Pulmonary artery endothelial cell (primary cell): ENCODE measurements at places on chromosomes 1 and 21.

- DNase-seq, result peak; percentile 64
Observed at GRCh38 chr1:243748706-243749283, 101.2 kb downstream of the AKT3 start.

- no peak for DNase-seq
Observed at GRCh38 chr1:109241344-109241743, 8.0 kb upstream of the CELSR2 start.

DNA sequence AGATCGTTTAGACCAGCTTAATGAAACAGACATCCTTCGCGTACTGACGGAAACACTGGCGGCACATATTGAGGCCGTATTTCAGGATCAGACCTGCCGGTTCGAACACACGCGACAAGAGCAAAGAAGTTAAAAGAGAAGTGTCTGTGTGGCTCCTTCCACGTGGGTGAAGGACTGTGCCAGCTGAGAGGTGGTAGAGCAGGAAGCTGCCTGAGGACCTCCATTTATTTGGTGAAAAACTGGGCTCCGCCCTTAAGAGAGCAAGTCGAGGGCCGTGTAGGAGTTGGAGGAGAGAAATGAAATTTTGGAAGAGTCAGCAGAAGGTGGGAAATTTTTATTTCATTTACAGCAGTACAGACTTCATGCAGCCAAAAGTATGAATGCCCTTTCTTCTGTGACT, 38.8 kb upstream of the ADORA3 start:
- DNase-seq, result no peak

DNA sequence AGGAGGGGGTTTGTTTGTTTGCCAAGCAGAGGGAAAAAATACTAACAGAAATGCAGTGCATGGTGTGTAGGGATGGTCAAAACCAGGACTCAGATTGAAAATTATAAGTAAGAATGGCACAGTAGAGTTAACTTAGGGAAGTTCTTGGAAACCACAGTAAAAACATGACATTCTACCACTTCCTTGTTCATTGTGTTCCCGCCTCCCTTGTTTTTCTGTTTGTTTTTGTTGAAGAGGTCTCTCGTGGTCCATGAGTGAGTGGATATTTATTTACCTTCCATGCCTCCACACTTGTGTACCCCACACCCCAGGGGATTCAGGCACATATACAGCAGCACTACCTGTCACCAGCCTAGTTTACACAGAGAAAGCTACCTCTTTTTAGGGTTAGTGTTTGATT, 69.6 kb downstream of the OLFML2B start:
- DNase-seq, result no peak

DNA sequence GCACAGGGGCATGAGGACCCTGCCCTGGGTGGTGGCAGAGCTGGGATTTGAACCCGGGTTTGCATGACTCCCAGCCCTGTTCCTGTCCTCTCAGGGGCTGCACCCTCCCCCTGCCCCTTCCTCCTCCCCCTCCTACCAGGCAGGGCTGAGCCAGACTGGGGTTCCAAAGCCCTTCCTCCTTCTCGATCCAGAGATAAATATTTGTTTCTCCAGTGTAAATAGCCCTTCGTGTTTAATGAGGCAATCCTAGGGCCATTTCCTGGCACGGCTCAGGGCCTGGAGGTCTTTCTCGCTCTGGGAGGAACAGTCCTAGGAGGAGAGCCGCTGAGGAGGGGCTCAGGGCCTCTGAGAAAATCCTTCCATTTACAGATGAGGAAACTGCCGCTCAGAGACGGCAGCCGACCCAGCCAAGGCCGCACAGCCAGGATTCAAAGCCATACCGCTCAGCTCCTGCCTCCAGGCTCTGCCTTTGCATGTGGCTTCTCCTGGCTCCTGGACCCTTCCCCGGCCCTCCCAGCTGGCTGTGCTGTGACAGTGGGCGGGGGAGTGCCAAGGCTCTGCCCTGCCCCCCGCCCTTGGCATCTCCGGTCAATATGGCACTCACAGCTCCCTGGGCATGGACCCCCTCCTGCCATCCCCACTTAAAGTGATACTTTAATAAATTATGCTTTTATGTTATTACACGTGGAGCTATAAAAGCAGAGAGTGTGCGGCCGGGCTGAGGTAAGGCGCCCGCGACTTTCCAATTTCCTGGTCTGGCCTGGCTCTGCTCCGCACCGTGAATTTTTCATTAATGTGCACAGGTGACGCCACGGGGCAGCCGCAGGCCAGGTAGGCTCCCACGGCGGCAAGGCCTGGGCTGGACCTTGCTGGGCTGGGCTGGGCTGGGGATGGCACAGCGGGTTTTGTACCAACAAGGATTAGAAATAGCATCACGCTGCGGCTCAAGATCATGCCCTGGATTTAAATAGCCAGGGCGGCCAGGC, 114.7 kb upstream of the WNT4 start:
- no peak for DNase-seq

DNA sequence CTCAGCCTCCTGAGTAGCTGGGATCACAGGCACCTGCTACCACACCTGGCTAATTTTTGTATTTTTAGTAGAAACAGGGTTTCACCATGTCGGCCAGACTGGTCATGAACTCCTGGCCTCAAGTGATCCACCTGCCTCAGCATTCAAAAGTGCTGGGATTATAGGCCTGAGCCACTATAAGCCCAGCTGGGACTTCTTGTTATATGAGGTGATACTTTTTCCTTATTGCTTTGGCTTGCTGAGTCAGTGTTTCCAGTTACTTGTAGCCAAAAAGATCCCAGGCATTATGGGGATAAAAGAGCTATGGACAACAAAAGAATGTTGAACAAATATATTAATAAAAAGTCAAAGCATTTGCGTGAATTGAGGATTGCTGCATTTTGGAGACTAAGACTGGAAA, 69.9 kb upstream of the LPGAT1 start:
- no peak for DNase-seq

DNA sequence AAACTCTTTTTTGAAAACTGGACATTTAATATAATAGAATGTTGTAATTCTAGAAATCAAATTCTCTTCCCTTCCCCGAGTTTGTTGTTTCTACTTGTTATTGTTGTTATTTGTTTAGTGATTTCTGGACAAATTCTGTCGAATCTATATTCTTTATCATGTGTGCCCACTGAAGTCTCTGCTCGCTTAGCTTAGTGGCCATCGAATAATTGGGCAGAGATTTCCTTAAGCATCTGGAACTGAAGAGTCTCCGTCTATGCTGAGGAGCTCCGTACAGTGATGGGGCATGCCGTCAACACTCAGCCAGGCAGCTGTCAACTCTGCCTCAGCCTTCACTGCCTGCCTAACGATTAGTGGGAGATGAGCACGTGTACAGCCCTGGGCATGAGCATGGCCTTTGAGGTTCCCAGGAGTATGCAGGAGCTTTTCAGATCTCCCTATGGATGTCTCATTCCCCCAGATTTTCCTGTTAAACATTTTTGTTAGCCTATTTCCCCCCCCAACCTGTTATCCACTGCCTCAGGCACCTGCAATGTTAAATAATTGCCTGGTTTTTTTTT, 66.8 kb downstream of the SLX9 start:
- no peak for DNase-seq

DNA sequence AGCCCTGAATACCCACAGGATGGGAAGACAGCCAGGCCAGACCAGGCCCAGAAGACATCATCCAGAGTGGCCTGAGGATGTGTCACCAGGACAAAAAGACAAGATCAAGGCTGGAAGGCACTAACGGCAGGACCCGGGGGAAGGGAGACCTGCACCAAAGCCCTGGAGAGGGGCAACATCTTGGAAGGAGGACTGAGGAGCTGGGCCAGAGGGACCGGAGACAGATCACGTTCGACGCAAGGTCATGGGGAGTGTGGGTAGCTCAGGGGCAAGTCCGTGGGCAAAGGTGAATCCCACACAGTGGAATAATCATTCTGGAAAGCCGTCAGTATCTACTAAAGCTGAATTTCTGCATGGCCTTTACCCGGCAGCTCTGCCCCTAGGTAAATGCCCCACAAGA, 478.6 kb downstream of the MATN1 start:
- no peak for DNase-seq

GRCh38 chr1:202230939-202231645, 37.5 kb downstream of the LGR6 start:
- no peak for DNase-seq

GRCh38 chr1:173422456-173422976, 54.6 kb upstream of the PRDX6 start:
- DNase-seq, result no peak

DNA sequence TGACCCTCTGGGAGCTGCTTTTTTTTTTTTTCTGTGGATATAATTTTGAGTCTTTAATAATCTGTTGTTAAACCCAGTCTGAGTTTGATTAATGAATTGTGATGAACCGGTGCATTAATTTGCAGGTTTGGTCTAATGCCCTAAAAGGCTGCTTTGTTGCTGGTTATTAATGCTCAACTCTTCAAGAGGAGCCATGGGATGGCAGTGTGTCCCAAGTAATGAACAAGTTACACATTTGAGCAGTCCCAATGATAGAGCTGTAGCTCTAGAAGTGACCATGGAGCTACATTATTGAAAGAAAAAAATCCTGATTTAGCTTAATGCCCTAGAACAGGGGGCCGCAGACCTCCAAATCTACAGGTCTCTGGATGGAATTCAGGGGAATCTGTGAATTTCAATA, 53.1 kb downstream of the RWDD3 start:
- no peak for DNase-seq

GRCh38 chr1:11301601-11302000, 28.6 kb downstream of the UBIAD1 start:
- no peak for DNase-seq

DNA sequence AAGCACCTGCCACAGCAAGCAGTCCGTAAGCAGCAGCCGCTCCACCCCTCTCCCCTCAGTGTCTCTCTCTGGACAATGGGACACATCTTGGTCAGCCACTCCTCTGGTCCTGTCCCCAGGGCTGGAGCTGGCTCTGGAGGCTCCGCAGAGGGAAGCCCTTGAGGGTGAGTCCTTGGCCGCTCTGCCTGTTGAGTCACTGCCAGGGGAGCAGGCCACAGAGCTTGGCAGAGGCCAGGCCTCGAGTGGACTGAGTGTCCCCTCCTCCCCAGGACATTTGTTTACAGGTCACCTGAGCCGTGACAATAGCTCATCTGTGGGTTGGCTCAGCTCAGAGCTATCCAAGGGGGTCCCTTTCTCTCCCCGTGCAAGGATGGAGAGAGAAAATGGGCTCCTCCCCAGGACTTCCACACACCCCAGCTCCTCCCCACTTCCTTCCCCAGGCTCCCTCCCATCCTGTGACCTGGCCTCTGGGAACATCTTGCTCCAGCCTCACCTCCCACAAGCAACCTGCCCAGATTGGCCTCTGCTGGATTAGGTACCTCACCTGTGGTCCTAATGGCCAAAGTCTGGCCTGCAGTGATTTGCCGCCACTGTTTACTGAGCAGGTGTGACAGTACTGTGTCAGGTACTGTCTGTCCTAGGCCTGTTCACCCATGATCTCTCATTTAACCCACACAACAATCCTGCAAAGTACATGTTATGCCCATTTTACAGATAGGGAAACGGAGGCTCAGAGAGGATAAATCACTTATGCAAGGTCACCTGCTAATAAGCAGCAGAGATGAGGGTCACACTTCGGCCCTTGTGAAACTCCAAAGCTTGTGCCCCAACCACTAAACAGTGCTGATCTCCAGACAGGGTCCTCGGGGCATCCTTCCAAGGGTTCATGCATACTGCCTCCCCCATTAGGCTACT, 4.8 kb downstream of the FAM131C start:
- no peak for DNase-seq

- DNase-seq, result no peak
Observed at GRCh38 chr1:166999075-166999474, 10.0 kb downstream of the MAEL start.

GRCh38 chr1:37174341-37174740, 140.0 kb upstream of the GRIK3 start:
- DNase-seq, result no peak

- DNase-seq, result no peak
Observed at GRCh38 chr1:69120817-69121216, 446.9 kb upstream of the LRRC7 start.

DNA sequence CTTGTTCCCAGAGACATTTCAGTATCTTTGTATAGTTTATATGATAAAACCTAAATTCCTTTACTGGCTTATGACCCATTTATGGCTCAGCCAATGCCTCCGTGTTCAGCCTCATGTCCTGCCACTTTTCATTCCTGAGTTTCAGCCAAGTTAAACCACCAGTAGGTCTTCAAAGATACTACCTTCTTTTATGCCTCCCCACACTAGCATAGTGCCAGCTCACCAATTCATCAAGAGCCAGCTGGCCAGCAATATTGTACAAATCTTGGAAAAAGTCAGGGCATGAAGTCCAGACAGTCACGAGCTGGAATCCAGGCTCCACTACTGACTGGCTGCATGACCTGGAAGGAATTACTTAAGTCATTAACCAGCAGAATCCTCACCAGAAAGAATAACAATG, 446.0 kb downstream of the GPATCH2 start:
- no peak for DNase-seq

DNA sequence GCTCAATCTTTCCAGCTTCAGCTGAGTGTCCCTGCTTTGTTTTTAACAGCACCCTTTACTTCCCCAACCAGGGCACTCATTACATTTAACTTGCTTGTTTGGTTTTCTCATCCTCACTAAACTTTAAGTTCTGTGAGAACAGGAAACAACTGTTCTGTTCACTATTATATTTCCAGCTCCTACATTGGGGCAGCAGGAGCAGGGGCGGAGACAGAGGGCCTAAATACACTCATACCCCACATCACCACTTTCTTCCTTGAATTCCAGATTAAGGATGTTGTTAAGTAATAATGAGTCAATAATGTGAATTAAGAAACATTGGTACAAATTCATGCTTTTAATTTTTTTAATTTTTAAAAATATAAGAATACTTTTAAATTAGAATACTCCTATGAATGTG, 6.0 kb downstream of the DRAM2 start:
- DNase-seq, result no peak

DNA sequence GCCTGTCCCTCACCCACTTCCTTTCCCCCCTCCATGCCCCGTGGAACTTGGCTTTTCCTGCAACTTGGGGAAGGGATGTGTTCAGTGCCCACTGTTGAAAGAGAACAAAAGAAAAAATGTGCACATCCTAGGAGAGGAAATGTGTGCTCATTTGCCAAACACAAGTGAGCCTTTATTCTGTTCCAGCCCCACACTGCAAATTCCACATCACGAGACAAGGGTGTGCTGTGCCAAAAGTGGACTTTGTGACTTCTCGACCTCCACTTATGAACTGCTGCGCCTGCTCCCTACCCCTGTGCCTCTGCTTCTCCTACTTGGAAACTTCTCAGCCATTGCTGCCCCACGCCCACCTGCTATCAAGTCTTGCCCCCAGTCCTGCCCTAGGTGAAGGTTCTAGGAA, 97.0 kb upstream of the GRIK3 start:
- DNase-seq, result no peak

DNA sequence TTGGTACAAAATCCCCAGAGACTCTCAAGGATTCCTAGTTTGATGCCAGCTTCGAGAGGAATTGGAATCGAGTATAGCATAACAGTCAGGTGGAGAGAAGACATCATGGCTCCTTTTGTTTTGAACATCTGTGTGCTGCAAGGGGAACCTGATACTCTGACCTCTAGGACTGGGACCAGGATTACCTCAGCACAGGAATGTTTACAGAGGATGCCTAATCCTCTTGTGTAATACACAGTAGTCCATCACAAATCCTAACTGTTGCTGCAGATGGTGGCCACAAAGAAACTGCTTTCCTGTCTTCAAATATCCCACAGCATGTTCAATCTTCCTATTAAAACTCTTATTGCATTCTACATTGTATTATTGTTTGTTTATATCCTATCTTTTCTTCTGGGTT, 111.8 kb upstream of the PRMT6 start:
- no peak for DNase-seq

GRCh38 chr1:205042911-205043806, at the start of gene CNTN2:
Gene CNTN2 (plus strand): TSS chr1:205043212. CDS start chr1:205053186, 9,974 bp downstream.
- no peak for DNase-seq
